Adipose tissue (tissue), 3 donors: ENCODE measurements at places on chromosomes 5 and 9. TPM values are rescaled to one million over a fixed set of nuclear protein-coding genes. Genes with fewer than 3 reads are reported as not detected.

The FGD3 gene
- polyA plus RNA-seq: 5.0 TPM

The DPH7 gene
- 19.2 TPM for polyA plus RNA-seq

The BTNL8 gene
- polyA plus RNA-seq: 0.34 TPM

The SLC6A7 gene
- not detected for polyA plus RNA-seq

The LURAP1L gene
- polyA plus RNA-seq: 11.1 TPM

The TRIM36 gene
- polyA plus RNA-seq: 0.45 TPM

The FKTN gene
- 4.1 TPM for polyA plus RNA-seq

The INSL4 gene
- polyA plus RNA-seq: not detected

The OXCT1 gene
- polyA plus RNA-seq: 29.8 TPM

The ZBED3 gene
- polyA plus RNA-seq: 8.2 TPM

The MAP1B gene
- polyA plus RNA-seq: 1.4 TPM

The SLC36A2 gene
- polyA plus RNA-seq: 0.15 TPM

The PMPCA gene
- 22.9 TPM for polyA plus RNA-seq

The ADGRV1 gene
- 1.6 TPM for polyA plus RNA-seq

The FREM1 gene
- polyA plus RNA-seq: 1.7 TPM

The PCDHGA7 gene
- 0.31 TPM for polyA plus RNA-seq

The SMC5 gene
- polyA plus RNA-seq: 10.3 TPM

The SPINK5 gene
- 1.2 TPM for polyA plus RNA-seq

The KIF20A gene
- polyA plus RNA-seq: 0.18 TPM

The DMXL1 gene
- 10.7 TPM for polyA plus RNA-seq

The ZNF474 gene
- 0.16 TPM for polyA plus RNA-seq
